Left lobe of liver (tissue), 2 donors: ENCODE measurements at places on chromosomes 7 and 10.

DNA sequence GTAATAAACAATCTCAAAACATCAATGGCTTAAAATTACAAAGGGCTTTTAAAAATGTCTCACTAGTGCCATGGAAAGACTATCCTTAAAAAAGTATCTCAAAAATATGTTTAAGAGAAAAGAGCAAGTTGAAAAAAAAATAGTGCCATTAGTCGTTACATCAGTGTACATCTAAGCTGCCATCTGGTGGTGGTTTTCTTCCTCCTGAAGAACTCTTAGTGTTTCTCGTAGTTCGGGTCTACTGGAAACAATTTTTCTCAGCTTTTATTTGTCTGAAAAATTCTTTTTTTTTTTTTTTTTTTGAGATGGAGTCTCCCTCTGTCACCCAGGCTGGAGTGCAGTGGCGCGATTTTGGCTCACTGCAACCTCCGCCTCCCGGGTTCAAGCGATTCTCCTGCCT is 5.9 kb upstream of the GARIN1A start:
- no peak for DNase-seq

- DNase-seq: no peak
These were observed 610.5 kb downstream of the KCNMA1 start for GRCh38 chr10:77027141-77027540.

GRCh38 chr10:58950618-58951017 is 225.8 kb upstream of the PHYHIPL start:
- DNase-seq: no peak

DNA sequence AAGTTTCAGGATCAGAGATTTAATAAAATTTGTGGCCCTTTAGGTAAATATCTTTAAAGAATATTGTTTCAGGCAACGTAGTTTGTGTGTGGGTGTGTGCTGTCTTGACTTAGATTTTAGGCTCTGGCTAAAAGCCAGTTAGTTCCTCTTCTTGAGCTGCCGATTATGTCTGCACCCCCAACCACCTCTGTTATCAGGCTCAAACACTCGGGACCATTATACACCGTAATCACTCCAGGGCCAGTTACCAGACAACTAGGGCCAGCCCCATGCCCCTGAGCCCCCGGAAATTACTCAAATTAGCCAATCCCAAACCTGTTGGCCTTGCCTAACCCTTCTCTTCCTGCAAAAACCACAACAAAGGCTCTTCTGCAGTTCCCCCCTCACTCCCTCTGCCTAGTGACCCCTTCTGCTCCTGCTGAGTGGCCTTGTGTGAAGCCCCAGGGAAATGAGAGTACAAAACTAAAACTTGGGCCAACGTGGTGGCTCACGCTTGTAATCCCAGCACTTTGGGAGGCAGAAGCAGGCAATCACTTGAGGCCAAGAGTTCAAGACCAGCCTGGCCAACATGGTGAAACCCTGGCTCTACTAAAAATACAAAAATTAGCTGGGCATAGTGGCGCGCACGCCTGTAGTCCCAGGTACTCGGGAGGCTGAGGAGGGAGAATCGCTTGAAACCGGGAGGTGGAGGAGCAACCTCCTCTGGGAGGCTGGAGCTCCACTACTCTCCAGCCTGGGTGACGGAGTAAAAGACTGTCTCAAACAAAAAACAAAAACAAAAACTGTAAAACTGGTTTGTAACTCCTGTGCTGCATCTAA is 9.2 kb upstream of the HNRNPF start:
- no peak for DNase-seq

GRCh38 chr7:7212612-7213011 is 30.3 kb downstream of the C1GALT1 start:
- no peak for DNase-seq

DNA sequence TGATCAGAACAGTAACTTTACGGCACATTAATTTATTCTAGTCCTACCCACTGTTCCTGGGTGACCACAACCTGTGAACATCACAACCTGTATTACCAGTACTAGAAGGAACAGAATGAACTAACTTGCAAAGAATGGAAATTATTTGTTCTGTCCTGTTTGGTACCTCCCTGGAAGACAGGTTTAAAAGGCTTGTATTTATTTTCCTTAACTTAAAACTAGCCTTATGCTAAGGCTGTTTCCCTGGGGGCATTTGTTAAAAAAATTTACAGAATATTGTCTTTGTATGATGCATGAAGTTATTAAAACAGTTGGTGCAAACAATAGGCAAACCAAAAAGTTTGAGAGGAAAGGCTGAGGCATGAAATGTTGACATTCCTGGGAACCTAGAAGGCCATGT is 132.7 kb downstream of the DNAJC1 start:
- DNase-seq: no peak

DNA sequence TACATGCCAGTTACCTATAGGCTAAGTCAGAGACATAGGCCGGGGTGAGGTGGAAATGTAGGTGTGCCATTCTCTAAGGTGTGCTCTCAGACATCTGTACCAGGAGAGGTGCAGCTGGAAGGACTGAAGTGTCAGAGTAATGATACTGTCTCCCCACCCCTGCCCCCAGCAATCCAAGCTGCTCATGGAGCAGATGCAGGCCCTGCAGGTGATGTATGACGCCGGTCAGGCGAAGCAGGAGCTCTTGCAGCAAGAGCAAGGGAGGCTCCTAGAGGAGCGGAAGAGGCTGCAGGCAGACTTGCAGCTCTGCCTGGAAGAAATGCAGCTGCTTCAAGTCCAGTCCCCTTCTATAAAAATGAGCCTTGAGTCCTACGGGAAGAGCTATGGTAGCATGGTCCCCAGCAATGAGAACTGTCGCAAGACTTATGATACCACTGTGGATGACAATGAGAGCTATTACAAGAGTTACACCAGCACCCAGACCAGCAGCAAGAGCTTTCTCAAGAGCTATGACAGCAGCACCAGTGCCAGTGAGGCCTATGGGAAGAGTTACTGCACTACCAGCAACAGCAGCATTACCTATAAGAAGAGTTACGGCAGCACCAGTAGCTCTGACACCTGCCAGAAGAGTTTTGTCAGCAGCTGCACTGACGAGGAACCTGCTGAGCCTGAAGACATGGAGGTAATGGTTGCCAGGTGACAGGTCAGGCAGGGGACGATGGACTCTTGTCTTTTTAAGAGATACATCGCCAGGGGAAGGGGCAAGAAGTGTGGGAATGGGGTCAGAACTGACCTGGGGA is 18.4 kb upstream of the FLNC start:
- no peak for DNase-seq
